Stimulated activated CD8-positive, alpha-beta memory T cell treated with anti-CD3 and anti-CD28 coated beads, Interleukin-4, amount 100 ng/mL, for 24 hours (primary cell): ENCODE measurements at places on chromosomes 2 and 18.

DNA sequence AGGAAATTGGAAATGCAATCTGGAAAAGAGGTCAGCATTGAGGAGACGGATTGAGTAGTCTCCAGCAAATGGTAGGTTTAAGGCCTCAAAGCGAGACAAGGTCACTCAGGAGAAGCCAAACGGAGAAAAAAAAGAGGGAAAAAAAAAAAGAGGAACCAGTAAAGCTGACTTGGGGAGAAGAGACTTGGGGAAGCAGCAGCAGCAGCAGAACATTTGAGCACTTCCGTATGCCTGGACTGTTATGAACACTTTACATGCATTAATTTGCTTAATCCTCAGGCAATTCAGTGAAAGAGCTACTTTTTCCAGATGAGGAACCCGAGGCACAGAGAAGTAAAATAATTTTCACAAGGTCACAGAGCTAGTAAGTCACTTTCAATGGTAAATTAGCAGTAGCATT is 81.3 kb downstream of the OSBPL6 start:
- DNase-seq = no peak

DNA sequence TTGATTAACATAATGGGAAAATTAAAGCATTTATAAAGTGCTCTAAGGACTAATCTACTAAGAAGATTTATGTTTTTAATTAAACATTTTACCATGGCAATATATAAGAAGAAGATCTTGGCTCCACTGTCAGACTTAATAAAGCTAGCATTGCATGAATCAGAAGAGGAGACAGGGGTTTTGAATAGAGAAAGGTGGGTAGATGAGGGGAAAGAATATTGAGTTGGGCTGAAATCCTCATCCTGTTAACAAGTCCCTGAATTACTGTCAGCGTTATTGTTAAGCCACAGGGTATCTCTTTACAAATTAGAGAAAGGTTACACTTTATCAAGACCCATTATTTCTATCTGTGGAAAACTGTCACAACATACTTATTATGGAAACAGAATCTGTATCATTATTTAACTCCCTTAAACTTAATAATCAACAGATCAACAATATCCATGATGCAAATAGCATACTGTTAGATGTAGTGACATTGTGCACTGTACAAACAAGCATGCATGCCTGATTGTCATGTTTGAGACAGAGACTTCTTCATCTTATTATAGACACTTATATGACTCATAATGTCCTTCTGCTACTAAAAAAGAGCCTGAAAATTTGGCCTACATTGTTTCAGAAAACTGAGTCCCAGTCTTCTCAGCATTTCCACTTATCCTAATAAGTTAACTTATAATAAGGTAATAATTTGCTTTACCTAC is 304.1 kb downstream of the NRXN1 start:
- DNase-seq = no peak

DNA sequence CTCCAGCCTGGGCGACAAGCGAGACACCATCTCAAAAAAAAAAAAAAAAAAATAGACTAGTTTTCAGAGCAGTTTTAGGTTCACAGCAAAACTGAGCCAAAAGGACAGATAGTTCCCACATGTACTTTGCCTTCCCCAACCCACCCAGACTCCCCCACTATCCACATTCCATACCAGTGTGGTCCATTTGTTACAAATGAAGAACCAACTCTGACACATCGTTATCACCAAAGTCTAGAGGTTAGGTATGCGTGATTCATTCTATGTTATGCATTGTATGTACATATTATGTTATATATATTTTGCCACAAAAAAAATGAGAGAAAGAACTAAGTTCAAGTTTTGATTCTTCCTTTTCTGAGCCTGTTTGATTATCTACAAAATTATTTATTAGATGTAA is 3.5 kb downstream of the DUSP11 start:
- DNase-seq = no peak

DNA sequence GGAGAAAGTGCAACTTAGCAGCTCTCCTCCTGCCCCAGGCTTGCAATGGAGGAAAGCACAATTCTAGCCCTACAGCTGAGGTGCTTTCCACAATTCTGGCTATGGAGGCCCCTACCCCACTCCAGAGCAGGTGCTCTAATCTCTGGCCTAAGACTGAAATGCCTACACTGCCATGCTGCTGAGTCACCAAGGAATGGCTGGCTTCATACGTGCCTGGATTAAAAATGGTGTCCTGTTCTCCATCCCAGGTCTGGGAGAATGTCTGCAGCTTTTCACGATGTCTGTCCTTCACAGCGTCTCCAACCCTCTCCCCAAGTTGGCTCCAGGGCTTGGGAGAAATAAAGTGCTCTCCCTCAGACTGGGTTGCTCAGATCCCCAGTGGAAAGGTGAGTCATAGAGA is 48.5 kb downstream of the MBOAT2 start:
- DNase-seq = no peak

- no peak for DNase-seq
These were observed 262.6 kb upstream of the THUMPD2 start for GRCh38 chr2:40041422-40042382.

DNA sequence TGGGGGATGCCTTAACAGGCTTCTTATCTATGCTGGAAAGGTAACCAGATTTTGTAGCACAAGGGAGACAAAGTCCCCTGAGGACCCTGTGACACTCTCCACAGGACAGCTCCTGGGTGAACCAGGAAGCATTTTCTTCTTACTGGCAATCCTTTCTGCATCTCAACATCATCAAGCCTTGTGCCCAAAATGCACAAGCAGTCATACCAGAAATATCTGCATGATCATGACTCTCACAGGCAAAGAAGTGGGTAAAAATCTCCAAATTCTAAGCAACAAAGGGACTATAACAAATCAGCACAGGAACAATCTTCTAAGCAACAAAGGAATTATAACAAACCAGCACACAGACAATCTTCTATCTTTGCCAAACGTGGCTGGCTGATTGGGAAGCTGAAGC is 99.1 kb upstream of the CD226 start:
- no peak for DNase-seq

DNA sequence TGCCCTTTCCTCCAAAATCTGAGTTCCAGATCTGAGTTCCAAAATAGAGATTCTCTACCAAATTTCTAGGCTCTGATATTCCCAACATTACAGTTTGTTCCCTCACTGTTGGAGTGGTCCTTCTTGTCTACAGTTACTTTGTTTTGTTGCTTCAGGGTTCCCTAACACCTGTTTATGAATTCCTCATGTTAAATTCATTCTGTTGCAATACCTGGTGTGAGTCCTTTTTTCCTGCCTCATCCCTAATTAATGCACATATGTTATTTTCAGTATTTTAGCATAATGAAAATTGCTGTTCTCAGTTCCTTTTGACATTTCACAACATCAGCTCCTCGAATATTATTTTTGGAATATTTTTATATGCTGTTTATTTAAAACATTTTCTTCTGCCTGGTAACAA is 16.2 kb downstream of the SERPINB13 start:
- DNase-seq = no peak

- no peak for DNase-seq
These were observed 2.3 kb downstream of the ZC3H6 start for GRCh38 chr2:112277596-112278220.

DNA sequence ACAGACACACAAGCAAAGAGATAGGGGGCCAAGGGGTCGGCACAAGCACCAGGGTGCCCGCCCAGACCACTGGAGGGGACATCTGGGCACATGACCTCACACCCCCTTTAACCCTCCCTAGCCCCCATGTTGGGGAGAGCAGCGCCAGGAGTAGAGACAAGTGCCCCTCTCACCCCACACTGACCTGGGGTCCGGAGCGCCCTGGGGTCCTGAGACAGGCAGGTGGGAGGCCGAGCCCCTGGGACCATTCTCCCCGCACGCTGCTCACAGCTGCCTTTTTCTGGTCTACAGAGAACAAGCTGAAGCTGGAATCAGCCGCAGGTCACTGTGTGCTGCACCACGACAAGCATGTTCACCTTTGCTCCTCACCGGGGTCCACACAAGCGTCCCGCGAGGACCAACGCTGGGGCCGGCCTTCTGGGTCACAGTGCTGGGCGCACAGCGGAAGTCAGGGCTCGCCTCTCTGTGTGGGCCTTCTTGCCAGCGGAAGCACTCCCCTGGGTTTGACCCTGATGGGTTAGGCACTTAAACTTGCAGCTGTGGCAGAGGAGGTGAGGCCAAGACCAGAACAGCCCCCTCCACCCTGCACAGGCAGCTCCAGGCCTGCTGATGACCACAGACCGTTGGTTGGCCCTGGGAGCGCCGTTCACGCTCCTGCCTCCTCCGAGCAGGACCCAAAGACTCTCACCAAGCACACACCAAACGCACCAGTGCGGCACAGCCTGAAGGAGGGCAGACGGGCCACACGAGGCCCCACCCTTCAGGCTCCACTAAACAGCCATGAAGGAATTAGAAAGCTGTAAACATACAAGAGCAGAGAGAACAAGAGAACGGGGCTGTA is 275.3 kb downstream of the EIPR1 start:
- DNase-seq = no peak

GRCh38 chr2:230706053-230706521 is 6.6 kb upstream of the CAB39 start:
- DNase-seq = no peak

DNA sequence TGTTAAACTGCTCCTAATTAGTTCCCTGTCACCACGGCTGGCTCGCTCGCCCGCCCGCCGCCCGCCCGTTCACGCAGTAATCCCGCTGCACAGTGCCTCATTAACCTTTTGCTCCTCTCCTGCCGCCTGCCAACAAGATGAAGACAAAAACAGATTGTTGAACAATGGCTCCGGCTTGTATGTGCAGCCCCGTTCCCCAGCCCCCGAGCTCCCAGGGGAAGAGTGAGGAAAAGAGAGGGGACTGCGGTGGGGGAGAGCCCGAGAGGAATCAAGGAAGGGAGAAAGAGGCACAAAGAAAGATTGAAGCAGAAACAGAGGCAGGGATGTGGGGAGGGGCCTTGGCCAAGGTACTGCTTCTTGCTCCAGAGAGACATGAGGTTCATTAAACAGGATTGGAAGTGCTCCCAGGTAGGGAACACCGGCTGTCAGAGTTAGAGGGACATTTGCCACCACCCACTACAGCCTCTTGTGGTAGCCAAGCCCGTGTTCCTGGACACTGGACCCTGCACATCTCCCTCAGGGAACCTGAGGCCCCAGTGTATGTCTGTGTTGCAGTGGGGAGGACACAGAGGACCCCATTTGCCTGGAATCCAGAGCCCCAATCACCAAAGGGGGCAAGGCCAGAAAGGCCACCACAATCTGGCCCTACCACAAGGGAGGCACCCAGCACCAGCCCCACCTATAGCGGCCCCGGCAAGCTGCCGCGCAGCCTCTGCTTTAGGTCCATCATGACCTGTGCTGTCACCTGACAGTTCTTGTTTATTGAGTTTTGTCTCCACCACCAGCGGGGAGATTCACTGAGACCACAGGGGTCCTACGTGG is 38.1 kb downstream of the EMX1 start:
- no peak for DNase-seq

- no peak for DNase-seq
These were observed 280.1 kb downstream of the PTH2R start for GRCh38 chr2:208686665-208687064.

DNA sequence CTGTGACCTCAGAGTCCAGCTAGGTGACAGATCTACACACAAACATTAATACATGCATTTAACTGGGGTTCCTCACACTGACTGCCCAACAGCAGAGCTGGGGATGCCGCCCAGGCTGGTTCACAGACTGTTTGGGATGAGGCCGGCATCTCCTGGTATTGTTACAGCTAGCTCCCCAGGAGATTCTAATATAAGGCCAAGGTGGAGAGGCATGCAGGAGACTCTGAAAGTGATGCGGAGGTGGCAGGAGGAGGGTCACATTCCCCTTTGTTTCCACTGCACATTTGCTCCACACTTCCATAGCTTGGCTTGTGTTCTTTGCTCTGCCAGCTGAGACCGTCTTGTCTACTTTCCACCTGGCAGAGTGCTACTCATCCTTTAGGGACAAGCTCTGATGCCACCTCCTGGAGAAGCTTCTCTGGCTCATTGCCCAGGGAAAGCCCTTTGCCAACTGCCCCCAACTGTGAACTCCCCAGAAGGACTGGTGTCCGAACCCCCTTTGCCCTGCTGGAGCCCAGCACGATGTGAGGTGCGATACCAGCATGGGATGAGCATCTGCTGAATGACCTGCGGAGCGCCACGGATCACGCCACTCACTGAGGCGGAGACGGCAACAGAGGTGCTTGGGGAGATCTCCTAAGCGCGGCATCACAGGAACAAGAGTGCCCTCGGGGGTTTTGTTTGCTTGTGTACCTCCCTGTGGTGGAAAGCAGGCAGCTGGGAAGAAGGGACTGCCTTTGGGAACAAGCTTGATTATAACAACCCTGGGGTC is 88.8 kb downstream of the UXS1 start:
- no peak for DNase-seq

DNA sequence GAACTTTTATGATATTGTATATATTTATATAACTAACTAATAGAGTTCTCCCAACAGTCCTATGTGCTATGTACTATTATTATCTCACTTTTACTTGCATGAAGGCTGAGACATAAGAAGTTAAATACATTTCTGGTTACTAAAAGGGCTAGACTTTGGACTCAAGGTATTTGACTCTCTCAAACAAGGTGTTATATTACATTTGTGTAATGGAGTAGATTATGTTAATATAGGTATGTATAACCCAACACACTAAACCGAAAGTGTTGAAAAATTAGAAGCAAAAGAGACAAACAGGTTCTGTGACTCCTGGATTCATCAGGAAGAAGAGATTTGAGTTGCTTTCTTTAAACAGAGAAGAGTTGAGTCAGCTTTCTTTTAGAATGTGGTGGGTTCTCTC is 733.6 kb upstream of the ZEB2 start:
- DNase-seq = no peak

- no peak for DNase-seq
These were observed 62.5 kb downstream of the CERS6 start for GRCh38 chr2:168518555-168519066.

DNA sequence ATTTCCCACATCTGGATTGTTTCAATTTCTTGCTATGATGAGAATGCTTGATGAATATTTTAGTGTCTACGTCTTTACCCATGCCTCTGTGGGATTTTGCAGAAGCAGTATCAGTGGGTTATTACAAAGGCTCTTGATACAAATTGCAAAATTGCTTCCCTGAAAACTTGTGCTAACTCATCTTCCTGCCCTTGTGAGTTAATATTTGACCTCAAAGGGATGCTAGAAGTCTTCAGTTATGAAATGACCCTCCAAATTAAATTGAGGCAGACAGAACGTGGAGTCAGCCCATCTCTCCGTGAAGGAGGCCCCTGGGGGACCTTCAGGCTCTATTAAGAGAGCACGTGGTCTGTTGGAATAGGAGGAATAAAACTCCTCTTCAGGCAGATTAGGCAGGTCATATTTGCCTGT is 239.2 kb upstream of the HS6ST1 start:
- no peak for DNase-seq

GRCh38 chr2:230578106-230578505 is 134.5 kb upstream of the CAB39 start:
- no peak for DNase-seq

GRCh38 chr2:27264753-27265535 is 2.1 kb upstream of the SLC30A3 start:
- peak; percentile 44 for DNase-seq

- no peak for DNase-seq
These were observed 104.2 kb downstream of the SPTBN1 start for GRCh38 chr2:54560146-54560881.
